ENCODE measurements at places on chromosomes 16 and 17. TPM values are rescaled to one million over a fixed set of nuclear protein-coding genes. Genes with fewer than 3 reads are reported as not detected.

The PYY gene
- 0.94 TPM for total RNA-seq

The HOXB5 gene
- not detected for total RNA-seq

The KRTAP2-1 gene
- total RNA-seq = not detected

The SMIM5 gene
- total RNA-seq = not detected

The PRSS21 gene
- total RNA-seq = 1.2 TPM

The OXLD1 gene
- total RNA-seq = 48.1 TPM

The GAA gene
- 97.7 TPM for total RNA-seq

The KSR1 gene
- 38.0 TPM for total RNA-seq

The SDK2 gene
- 14.8 TPM for total RNA-seq

The MSLN gene
- 0.46 TPM for total RNA-seq

The FBXW10 gene
- not detected for total RNA-seq

The TSPOAP1 gene
- total RNA-seq = 10.9 TPM

The ANKRD40CL gene
- not detected for total RNA-seq

The SMTNL2 gene
- 2.7 TPM for total RNA-seq

The DHX40 gene
- 28.8 TPM for total RNA-seq

The JMJD6 gene
- 21.6 TPM for total RNA-seq

The TP53TG3F gene
- total RNA-seq = not detected

The PPP1R1B gene
- 15.2 TPM for total RNA-seq

The TRPV3 gene
- 0.53 TPM for total RNA-seq

The KRTAP9-2 gene
- not detected for total RNA-seq

The CES3 gene
- total RNA-seq = 3.3 TPM

Data from WTC11 (cell line).